ENCODE measurements at places on chromosomes 1 and 21.

GRCh38 chr1:100382657-100383056 lies 30.4 kb downstream of the CDC14A start:
- DNase-seq: no peak

GRCh38 chr1:47212636-47213229 lies 19.3 kb downstream of the TAL1 start:
- DNase-seq: no peak

DNA sequence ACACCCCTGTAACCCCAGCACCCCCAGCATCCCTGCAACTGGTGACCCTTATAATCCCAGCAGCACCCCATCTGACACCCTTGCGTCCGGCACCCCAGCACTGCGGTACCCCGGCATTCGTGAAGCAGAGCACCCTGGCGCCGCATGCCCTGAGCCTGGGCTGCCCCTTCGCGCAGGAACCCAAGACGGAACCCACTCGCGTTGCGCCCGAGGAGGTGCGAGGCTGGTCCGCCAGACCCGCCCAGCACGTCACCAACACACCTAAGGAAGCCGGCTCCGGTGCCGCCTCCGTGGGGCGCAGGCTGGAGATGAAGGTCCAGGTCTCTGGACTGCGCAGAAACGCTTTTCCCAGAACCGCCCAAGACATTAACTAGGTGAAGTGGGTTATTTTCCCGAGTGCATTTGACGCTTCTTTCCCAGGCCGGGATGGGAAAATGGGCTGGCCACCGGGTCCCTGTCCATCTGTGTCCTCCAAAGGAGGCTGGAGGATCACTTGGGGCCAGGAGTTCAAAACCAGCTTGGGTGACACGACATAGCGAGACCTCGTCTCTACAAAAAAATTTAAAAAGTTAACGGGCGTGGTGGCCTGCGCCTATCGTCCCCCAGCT lies 15.9 kb upstream of the RNF187 start:
- DNase-seq: no peak

- no peak for DNase-seq
These were observed 52.3 kb downstream of the NTMT2 start for GRCh38 chr1:170198090-170198489.

All from HAP-1 (cell line).